ENCODE measurements at places on chromosomes 5 and 9. TPM values are rescaled to one million over a fixed set of nuclear protein-coding genes. Genes with fewer than 3 reads are reported as not detected.

Gene SLC6A18
- total RNA-seq = not detected

Gene EIF4E1B
- total RNA-seq = 5.3 TPM

Gene PDE6A
- total RNA-seq = 5.3 TPM

Gene NUTM2G
- 0.48 TPM for total RNA-seq

Gene PCDHGA6
- 7.2 TPM for total RNA-seq

Gene GABRA6
- 3.9 TPM for total RNA-seq

Gene CDC25C
- total RNA-seq = 2.2 TPM

Gene IFNB1
- 5.8 TPM for total RNA-seq

Gene FOXD4L5
- 0.24 TPM for total RNA-seq

Gene C6
- total RNA-seq = not detected

Gene GGTA1
- total RNA-seq = 12.0 TPM

All from umbilical cord (tissue), 2 donors.